Central memory CD4-positive, alpha-beta T cell (primary cell): ENCODE measurements at places on chromosomes 1 and 21.

DNA sequence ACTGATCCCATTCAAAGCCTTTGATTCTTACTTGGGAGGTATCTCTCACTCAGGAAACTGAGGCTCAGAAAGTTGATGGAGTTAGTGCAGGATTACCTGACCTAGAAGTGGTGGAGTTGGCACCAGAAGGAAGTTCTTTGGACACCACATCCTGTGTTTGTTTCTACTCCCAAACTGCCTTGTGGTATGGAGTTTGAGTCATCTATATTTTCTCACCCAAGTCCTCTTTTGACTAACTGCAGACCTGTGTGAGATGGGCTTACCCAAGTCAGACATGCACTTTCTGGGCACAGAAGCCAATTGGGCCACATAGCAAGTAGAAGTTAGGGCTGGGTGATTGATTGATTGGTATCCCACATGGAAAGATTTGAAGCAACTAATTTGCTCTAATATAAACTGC is 36.1 kb downstream of the FGGY start:
- no peak for DNase-seq

DNA sequence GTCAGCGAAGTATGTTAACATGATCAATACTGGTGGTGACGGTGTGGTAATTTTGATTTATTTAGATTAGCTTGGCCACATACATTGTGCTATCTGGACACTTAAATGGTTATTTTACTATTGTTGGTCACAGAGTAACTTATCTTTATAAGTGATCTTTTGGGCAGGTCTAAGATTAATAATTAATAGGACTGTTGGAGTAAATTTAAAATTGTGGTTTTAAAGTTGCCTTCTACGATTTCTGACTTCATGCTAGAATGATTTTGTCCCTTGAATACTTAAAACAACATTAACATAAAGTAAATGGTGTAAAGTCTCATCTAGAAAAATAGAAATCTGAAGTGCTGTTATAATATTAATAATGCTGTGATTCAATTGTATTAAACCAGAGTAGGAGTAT is 14.7 kb downstream of the SRRM1 start:
- DNase-seq, result no peak

- DNase-seq, result no peak
Observed at GRCh38 chr1:48654606-48655210, 122.0 kb downstream of the BEND5 start.

- no peak for DNase-seq
Observed at GRCh38 chr1:95518310-95518709, 284.3 kb downstream of the RWDD3 start.

GRCh38 chr1:240304466-240304865 is 212.8 kb downstream of the FMN2 start:
- DNase-seq, result no peak

- DNase-seq, result peak; percentile 55
Observed at GRCh38 chr1:160830321-160831153, 32.1 kb downstream of the CD244 start.

DNA sequence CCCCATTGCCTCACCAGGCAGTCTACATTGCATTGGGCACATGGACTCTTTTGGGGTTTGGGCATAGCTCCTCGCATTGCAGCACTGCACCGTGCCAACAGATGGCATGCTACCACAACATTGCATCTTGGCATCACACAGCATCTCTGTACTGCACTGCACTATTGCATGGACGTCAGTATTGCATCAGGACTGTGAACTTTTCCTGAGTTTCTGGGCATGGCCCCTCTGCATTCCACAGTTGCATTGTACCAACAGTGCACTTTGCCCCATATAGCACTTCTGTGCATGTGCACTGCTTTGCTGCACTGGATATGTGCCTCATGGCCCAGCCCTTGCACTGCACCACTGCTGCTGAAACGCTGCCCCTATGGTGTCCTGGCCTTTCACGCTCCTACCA is 9.6 kb downstream of the PTPRU start:
- no peak for DNase-seq

GRCh38 chr1:214864896-214865688 is 217.4 kb upstream of the KCNK2 start:
- no peak for DNase-seq

DNA sequence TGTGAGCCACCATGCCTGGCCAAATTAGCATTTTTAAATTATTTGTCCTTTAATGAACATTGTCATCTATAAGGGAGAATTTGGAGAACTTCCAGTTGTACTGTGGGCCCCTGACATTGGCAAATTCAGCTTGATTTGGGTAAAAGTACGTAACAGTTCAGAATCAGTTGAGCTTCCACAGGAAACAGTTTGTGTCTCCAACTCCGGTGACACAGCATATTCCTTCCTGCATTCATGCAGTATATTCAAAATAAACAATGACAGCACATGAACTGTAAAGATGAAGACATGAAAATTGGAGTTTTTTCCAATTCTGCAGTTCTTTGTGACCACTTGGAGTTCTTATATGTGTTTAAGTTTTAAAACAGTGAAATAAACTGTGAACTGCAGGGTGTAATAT is 28.2 kb downstream of the RNF220 start:
- DNase-seq, result no peak

DNA sequence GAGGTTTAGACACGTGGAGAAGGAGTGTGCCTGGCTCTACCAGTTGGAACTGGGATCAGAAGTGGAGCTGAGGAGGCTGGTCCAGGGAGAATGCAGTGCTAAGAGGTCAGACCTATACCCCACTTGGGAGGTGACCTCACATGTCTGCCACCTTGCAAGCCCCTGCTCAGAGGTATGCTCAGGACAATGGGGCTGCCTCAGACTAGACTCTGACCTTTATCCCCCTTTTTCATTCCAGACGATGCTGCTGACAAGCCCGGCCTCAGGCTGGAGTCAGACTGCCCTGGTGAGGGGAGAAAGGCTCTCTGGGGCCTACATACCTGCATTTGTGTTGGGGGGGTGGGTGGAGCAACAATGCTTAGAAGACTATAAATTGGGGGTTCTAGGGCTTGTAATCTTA is 5.2 kb downstream of the KCNJ10 start:
- DNase-seq, result no peak

DNA sequence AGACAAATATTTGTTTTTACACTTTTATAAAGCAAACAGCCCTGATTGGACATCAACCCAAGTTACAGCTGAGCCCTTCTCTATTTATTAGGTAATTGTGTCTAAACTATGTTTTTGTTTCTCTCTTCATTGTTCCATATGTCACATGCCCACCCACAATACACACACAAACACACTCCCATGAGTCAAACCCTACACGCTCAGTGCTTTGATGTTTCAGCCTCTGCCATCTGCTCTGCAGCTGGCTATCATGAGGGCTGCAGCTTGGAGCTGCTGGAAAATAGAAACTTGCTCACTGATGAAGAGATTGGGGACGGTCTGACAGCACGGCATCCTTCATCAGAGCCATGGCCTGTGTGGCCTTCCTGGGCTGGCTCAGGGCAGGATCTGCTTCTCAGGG is 41.7 kb downstream of the PSMG1 start:
- no peak for DNase-seq

DNA sequence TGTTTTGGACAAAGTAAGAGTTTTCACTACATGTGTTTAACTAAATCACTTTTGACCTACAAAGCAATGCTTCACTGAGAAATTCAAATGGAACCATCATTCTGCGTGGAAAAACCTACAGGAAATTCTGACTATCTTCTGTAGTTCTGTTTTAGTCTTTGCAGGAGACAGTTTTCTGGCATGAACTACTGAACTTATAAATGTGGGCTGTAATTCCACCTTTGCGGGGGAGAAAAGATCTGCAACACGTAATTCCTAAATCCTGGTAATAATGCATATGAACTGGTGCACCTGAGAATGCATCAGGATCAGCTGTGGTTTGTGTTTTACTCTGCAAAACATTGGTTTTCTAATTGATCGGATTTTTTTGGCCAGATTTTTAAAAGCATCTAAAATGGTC is 106.0 kb downstream of the VPS13D start:
- DNase-seq, result no peak

DNA sequence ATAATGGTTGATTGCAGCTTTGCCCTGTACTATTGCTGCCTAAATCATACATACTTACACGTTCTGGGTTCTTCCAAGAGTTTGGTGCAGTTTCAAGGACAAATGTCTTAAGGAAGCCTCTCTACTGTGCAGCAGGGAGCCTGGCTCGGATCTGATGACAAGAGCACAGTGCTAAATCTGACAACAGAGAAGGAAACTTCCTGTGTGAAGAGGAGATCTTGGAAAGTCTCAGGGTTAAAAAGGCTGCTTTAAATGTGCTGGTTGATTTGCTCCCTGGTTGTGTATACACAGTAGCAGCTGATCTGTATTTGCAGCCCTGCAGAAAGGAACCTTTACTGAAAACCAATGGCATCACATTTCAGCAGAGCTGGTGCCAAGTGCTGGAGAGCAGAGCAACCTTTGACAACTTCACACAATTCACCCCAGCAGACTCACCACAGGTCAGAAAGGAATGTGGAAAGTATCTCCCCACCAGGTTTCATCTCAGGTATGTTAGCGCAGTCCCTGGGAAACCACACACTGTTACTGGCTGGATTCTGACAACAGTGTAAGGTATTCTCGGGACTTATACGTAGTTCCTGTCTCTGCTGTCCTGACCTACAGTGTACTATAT is 355.0 kb upstream of the ESRRG start:
- DNase-seq, result no peak

GRCh38 chr21:39451332-39452206 is at the start of gene SH3BGR:
Gene SH3BGR (plus strand): TSS chr21:39451970. CDS start chr21:39452097, 127 bp downstream.
- DNase-seq, result no peak

GRCh38 chr1:201089596-201089995 is 22.6 kb downstream of the CACNA1S start:
- no peak for DNase-seq

GRCh38 chr1:205458777-205459566 is 3.1 kb upstream of the BLACAT1 start:
- DNase-seq, result no peak

- DNase-seq, result no peak
Observed at GRCh38 chr1:70142075-70142474, 63.3 kb downstream of the LRRC40 start.

- no peak for DNase-seq
Observed at GRCh38 chr1:205972491-205973168, 29.4 kb upstream of the SLC26A9 start.

DNA sequence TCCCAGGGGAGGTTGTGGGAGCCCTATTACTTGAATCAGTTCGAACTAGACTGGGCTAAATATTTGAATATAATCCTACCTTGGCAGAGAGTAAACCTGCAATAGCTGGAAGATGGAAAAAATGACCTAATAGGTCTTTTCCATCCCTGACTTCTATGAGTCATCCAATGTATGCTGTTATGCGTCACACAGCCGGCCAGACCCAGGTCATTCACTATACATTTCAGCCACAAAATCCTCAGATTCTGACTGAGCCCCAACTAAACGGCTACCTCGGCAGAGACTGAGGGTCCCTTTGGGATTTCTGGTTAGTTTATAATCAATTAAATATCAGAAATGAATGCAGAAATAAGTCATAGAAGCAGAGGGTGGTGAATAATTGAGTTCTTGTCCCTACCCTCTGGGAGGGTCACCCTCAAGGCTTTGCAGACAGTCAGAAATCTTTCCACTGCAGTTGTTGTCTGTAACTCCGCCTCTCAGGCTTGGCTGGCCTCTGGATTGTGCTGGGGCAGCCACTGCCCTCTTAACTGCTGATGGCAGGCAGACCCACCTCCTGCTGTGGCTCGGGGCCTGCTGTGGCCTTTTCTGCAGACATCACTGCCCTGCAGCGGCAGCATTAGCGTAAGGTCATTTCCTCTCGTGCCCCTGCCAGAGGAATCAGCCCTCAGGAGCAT is 240.5 kb downstream of the TGFB2 start:
- DNase-seq, result no peak

GRCh38 chr1:1183221-1183747 is 9.6 kb downstream of the TTLL10 start:
- no peak for DNase-seq

DNA sequence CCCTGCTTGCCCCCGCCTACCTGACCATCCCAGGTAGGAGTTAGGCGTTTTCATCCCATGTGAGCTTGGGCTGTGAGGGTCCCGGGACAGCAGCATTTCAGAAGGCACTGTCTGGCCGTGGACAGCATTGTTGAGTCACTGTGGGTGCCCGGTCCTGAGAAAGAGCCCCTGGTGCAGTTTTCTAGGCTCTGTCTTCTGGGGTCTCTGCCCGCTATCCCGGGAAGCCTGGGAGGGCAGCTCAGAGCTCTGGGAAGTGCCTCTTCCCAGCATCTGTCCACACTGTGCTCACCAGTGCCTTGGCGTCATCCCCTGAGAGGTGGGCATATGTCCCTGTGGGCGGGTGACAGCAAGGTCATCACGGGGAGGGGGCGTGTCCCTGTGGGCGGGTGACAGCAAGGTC is 11.4 kb upstream of the ZNF669 start:
- no peak for DNase-seq

- DNase-seq, result no peak
Observed at GRCh38 chr1:101154547-101154946, 82.3 kb upstream of the S1PR1 start.

DNA sequence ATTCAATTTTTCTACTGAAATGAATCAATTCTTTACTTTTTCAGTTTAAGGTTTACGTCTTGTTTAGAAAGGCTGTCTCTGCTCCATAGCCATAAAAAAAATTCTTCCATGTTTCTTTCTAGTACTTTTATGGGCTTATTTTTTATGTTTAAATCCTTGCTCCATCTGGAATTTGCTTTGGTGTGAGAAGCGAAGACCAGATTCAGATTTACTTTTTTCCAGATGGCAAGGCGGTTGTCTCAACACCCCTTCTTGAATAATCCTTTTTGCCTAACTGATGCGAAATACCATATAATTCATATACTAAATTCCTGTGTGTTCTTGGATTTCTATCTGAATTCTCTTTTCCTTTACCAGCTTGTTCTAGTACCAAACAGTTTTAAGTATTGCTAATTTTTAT is 101.5 kb downstream of the C1orf94 start:
- no peak for DNase-seq

GRCh38 chr1:47865881-47866535 is 131.2 kb downstream of the TRABD2B start:
- no peak for DNase-seq

GRCh38 chr1:27026621-27027574 is 14.2 kb upstream of the TENT5B start:
- DNase-seq, result no peak

- no peak for DNase-seq
Observed at GRCh38 chr21:33490991-33491372, 534 bp downstream of the DNAJC28 start.

GRCh38 chr21:17532292-17532691 is 19.4 kb downstream of the CXADR start:
- DNase-seq, result no peak

DNA sequence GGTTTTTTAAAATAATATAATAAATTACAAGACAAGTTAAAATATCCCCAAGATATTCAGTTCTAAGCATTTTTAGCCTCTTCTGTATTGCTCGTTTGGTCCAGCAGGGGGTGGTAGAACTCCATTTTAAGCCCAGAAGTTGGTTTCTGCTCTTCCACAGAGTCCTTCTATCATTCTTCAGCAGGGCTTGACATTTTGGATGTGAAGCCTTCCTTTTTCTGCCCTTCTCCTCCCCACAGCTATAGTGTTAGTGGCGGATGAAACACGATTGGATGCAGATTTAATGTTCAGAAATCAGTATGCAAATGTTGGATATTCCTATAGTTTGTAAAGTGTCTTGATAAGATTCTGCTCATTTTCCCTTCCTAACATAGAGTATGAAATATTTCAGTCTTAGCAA is 1.4 kb downstream of the NCAM2 start:
- DNase-seq, result no peak

GRCh38 chr1:51969038-51969705 is 21.3 kb downstream of the RAB3B start:
- DNase-seq, result no peak
